ENCODE measurements at places on chromosomes 7 and 10.

- DNase-seq = no peak
Measured at GRCh38 chr10:59299933-59300332, 62.4 kb downstream of the FAM13C start.

DNA sequence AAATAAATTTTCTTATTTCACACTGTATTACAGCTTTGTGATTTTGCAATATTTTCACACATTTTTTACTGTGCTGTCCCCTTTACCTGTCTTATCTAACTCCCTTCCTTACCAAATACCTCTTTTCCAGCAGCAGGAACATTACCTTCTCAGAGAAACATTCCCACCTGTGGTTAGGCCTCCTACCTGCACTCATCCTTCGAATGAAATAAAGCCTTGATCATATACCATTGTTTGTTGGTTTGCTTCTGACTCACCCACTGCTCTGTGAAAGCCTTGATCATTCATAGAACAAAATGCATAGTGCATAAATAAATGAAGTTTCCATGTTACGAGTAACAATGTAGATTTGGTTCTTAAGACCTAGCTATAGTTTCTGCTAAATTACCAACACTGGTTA is 256.3 kb downstream of the ARL4A start:
- DNase-seq = no peak

GRCh38 chr10:98270786-98271185 is 2.8 kb upstream of the LOXL4 start:
- no peak for DNase-seq

DNA sequence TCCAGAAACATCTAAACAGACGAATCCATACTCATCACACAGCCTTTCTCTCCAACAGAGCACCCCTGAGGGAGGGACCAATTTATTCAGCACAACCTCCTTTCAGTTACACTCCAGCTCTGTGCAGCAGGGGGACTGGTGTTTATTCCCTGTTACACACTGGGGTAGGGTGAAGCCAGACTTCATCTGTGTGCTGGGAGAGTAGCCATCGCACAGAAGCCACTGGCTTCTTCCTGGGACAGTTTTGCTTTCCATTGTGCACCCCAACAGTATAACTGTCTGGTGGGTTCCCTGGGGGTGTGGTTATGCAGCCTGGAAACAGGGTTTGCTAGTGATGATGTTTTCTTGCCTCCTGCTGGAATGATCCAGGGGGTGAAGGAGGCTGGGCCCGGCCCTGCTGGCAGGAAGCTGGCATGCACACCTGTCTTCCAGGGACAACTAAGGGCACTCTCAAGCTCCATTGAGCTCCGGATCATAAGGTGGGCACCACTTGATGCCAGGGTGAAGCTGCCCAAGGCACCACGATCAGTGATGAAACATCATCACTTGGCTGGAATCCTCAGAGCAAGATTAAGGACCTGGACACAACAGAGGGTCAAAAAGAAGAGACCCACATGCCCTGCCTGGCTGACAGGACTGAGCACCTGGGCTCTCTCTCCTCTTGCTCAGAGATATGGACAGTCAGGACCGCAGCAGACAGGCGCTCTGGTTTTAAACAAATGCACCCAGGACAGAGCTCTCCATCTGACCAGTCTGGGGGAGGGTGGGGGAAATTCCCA is 293.2 kb downstream of the GRID1 start:
- DNase-seq = no peak

GRCh38 chr7:158192184-158192835 is 395.3 kb downstream of the PTPRN2 start:
- DNase-seq = no peak

- no peak for DNase-seq
Measured at GRCh38 chr7:147670759-147671158, 919.8 kb upstream of the C7orf33 start.

GRCh38 chr7:12802070-12802469 is 114.6 kb downstream of the ARL4A start:
- DNase-seq = no peak

- DNase-seq = no peak
Measured at GRCh38 chr10:131496351-131497052, 185.0 kb upstream of the TCERG1L start.

DNA sequence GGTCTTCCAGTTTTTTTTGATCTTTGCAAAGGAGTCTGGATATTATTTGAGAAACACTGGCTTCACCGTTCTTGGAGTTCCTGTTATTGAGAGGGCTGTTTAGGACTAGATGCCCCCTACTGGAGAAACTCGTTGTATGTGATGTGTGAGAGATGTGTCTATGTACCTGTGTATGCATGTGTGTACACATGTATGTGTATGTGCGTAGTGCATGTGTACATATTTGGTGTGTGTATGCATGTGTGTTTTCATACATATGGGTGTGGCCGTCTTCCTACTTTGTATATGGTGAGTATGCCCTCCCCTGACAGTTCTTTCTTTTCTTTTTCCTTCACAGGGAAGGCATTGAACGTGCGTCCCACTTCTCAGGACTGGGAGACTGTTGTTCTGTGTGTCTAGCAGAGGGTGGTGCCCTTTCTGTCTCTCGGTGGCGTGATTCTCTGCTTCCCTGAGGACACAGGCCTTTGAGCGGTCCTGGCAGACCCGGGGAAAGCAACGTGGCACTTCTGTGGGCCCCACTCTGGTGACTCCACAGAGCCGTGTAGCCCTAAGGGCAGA is 3.0 kb upstream of the CALHM3 start:
- no peak for DNase-seq

GRCh38 chr10:18282094-18282493 is 141.9 kb downstream of the CACNB2 start:
- no peak for DNase-seq

GRCh38 chr7:86942995-86943394 is 116.5 kb downstream of the ELAPOR2 start:
- DNase-seq = no peak

DNA sequence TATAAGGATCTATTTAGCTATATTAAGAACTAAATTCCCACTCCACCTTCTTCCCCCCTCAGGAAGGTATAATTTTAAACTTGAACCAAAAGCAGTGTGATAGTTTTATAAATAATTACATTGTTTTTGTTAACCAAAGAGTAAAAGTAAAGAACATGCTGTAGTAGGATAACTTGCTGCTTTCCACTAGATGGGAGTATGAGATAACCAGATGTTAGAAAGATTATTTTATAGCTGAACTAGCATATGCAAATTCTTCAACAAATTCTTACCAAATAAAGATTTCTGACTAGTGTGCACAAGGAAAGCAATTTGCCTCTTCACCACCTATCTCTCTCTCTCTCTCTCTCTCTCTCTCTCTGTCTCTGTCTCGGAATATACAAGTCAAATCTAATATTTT is 31.8 kb downstream of the TES start:
- no peak for DNase-seq

- no peak for DNase-seq
Measured at GRCh38 chr10:70906031-70906783, 17.8 kb upstream of the PCBD1 start.

DNA sequence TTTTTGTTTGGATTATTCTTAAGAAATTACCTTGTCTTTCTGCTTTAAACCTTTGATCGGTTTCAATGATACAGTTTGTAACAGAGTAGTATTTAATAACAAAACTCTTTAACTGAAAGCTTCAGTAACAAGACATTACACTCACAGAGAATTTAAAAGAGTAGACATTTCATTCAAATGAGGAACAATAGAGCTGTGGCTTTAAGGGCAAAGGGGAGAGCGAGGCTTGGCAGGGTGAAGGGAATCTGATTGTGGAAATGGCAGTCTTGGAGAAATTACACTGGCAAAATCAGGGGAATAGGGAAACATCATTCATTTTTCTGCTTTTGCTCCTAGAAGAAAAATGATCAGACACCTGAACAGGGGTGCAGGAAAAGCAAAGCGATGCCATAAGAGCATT is 5.1 kb upstream of the HIPK2 start:
- no peak for DNase-seq

- DNase-seq = no peak
Measured at GRCh38 chr10:74055383-74056049, 57.6 kb downstream of the VCL start.

- DNase-seq = no peak
Measured at GRCh38 chr10:70748801-70749573, 36.2 kb downstream of the TBATA start.

- DNase-seq = no peak
Measured at GRCh38 chr10:85612833-85613232, 753.8 kb downstream of the GRID1 start.

DNA sequence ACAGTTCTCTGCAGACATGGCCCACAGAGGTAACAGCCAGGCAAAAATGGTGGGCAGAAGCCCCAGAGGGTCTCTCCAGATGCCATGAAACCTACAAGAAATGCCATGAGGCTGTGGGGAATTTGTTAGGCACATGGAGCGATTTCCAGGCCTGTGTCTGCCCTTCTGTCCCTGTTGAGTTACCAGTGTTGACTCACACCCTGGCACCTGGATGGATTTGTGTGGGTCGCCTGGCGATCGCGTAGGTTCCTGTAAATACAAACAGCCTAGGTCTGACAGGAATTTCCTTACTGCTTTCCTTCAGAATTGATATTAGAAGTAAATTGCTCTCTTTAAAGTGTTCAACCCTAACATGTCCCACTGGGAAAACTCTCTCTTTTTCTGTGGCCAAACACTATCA is 164.9 kb upstream of the EEPD1 start:
- DNase-seq = no peak

DNA sequence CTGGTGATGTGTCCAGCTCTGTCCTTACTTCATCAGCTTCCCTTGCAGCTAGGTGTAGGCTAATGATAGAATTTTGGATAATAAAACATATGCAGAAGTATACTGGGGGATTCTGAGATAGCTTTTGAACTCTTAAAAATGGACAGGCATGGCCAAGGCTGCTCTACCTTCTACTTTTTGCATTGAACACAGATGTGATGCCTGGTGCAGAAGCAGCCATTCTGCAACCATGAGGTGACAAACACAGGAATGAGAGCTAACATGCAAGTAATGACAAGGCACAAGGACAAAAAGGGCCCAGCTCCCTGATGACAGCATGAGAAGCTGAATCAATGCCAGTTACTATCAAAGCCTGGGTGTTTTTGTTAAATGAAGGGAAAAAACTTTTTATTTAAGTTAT is 686.5 kb upstream of the AUTS2 start:
- no peak for DNase-seq

DNA sequence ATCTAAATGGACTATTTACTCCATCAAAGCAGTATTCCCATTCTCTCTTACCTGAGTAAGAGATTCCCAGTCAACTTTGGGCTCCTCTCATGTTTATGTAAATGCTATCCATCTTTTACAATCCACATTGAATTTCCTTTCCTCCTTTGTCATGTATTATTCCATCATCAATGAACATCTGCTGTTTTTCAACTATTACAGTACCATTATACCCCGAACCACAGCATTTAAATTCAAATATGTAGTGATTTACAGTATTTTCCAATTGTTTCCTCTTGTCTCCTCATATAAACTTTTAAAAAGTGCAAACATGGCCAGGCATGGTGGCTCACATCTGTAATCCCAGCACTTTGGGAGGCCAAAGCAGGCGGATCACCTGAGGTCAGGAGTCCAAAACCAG is 20.3 kb downstream of the PCLO start:
- no peak for DNase-seq

- no peak for DNase-seq
Measured at GRCh38 chr7:73909051-73909941, 48.3 kb downstream of the TMEM270 start.
